Fibroblast of skin of back (primary cell): ENCODE measurements at places on chromosomes 6 and 20.

DNA sequence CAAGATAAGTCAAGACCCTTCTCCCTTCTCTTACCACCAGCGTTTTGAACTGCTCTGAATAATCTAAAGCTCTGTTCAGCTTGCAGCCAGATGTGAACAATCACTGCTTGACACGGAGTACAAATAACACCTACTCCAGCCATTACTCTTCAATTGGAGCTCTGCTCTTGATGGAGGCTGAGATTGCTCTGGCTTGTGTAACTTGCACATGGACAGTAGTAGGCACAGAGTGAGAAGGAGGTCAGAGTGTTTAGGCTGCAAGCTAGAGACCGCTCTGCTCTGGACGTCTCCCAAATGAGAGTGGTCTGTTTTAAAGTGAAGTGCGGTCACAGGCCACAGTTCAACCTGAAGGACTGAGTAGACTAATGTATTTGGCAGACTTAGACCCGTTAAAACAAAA lies 158.3 kb downstream of the HDGFL1 start:
- DNase-seq: no peak

DNA sequence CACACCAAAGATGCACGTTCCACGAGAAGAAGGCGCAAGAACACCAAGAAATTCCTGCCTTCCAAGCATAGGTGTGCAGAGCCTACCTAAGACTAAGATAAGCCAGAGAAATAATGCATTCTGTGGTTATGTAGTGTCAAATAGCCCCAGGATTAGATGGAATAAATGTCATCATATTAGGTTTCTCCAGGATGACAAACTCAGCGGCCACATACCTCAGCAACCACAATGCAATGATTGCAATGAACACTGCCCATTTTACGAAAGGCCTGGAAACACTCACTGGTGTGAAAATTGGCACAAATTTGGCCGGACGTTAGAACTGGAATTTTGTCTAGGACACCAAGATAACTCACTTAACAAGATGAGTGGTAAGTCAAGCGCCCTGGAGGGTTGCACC lies 129.7 kb downstream of the SLC22A3 start:
- DNase-seq: no peak

GRCh38 chr6:1613688-1614447 lies 4.2 kb downstream of the FOXC1 start:
- peak; percentile 45 for DNase-seq

- DNase-seq: no peak
These were observed 125.2 kb upstream of the TRAF3IP2 start for GRCh38 chr6:111730864-111731263.

DNA sequence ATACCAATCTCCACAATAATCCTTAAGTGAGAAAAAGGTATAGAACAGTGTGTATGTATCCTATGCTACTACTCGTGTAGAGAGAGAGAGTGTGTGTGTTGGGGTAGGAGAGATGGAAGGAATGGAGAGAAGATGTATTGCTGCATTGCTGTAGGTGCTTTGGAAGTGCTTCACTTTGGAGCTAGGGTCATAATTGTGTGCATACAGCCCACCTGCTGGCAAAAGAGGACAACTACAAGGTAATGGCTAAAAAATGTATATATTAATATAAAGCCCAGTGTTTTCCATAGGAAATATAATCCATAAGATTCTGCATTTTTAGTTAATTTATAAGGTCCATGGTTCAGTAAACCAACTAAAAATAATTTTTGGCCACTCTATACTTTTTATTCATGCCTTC lies 36.1 kb downstream of the SERAC1 start:
- DNase-seq: peak; percentile 43

DNA sequence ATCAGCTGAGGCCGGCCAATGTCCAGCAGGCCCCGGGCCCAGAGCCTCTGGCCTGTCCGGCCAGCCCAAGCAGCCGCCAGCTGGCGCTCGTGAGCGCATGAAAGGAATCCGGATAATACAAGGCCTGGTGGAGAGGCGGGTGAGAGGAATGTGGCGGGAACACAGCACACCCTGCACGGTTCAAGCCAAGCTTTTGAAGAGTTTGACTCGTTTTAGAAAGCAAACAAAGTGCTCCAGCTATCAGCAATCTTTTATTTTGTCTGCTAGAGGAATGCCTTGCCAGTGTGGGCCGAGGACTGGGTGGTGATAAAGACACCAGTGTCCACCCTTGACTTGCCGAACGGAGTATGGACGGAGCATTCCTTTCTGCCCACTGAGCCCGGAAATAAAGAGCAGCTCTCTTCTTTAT lies 9.3 kb upstream of the NEDD9 start:
- DNase-seq: peak; percentile 32

GRCh38 chr20:41334443-41335421 lies 5.9 kb upstream of the LPIN3 start:
- no peak for DNase-seq

- DNase-seq: peak; percentile 43
These were observed 101.5 kb downstream of the RNF144B start for GRCh38 chr6:18488526-18489270.

GRCh38 chr6:161181121-161181520 lies 92.7 kb downstream of the AGPAT4 start:
- DNase-seq: no peak
